ENCODE measurements at places on chromosomes 4 and X.

DNA sequence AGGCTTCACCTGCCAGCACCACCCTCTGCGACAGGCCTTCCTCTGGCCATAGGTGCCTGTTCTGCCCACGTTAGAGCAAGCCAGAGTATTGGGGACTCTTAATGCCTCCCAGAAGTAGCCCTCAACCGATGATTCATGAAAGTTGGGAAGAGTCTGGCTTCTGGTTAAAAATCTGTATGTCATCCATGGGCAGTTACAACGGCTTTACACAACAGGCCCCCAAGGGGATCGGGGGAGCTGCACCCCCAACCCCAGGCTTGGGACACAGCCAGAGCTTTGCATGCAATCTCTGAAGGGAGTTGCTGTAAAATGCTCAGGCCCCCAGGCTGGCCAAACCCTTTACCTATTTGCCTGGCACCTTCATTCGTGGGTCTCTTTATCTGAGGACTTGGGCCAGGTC is 5.4 kb upstream of the CYTL1 start:
- DNase-seq: peak; percentile 75

- peak; percentile 75 for DNase-seq
Measured at GRCh38 chrX:155027509-155028066, 944 bp downstream of the FUNDC2 start.

DNA sequence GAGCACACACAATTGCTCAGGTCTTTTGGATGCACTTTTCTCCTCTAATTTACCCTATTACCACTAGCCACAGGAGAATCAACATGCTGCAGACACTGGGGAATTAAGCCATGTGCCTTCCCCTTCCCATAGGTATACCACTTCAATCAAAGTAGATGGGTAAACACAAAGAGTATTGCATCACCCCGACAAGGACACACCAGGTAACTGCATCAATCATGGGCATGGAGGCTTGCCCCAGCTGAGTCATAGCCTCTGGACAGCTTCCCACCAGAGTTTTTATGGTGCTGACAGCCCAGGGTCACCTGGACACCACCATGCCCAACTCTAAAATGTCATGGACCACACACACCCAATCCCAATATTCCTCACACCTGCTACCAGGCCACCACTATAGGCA is 197.2 kb upstream of the AR start:
- no peak for DNase-seq

DNA sequence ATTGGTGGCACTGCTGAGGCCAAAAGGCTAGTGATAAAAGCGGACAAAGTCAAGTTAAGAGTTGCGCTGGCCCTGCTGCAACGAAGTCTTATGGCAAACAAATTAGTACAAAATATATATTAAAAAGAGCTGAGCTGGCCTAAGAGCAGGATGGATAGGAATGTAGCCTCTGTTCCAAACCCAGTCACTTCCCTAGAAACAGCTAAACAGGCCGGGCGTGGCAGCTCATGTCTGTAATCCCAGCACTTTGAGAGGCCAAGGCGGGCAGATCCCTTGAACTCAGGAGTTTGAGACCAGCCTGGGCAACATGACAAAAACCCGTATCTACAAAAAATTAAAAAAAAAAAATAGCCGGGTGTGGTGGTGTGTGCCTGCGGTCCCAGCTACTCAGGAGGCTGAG is 32.4 kb upstream of the UGDH start:
- DNase-seq: no peak

- no peak for DNase-seq
Measured at GRCh38 chrX:20315140-20315539, 48.4 kb upstream of the RPS6KA3 start.

DNA sequence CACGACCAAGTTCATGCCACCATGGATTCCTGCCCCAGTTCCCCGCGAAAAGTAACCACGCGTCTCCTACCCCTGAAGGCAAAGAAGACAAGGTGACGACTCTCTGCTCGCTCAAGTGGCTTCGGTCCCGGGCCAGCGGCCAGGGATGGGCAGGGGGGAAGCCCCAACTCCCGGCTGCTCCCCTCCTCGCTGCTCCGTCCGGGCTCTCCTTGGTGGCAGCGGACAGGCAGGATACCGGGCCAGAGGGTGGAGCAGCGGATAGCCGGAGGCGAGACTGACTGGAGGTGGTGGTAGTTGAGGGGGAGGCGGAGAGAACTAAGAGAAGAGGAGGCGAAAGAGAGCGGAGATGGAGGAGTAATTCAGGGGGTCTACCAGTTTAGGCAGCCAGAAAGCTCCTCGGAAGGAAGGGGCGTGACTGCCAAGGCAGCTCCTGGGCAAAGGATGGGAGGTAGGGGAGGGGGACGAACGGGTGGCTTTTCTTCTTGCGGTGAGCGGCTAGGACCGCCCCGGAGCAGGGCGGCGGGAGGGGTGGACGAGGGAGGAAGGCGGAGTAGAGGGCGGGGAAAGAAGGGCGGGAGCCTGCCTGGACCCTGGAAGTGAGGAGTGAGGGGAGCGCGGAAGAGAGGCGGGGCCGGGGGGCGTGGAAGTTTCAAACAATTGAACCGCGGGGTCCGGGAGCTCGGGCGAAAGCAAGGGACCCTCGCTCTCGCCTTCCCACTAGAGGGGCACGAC is at the start of gene AMOT:
Gene AMOT, minus strand, starts transcription at position 450 of the 732 bp plus-strand sequence. CDS start 17,705 bp downstream, outside the sequence.
- no peak for DNase-seq

GRCh38 chr4:24928708-24929107 is 15.9 kb upstream of the CCDC149 start:
- DNase-seq: no peak

- DNase-seq: no peak
Measured at GRCh38 chrX:53253293-53254020, 27.9 kb downstream of the IQSEC2 start.

DNA sequence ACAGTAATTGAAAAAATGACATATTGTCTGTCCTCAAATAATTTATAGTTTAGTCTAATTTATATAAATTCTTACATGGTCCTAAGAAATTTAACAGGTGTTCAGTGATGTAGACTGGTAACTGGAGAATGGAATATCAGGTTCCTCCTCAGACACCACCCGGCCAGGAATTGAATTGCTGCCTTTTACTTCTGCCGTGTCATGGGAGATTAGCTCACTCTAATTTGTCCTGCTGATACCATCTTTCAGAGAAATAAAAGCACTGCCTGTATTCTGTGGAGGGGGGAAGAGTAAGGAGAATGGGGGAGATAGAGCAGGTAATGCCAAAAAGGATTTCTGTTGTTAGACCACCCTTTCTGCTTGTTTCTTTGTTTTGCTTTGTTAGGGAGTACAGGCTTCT is 125.2 kb upstream of the KLHL4 start:
- DNase-seq: no peak

DNA sequence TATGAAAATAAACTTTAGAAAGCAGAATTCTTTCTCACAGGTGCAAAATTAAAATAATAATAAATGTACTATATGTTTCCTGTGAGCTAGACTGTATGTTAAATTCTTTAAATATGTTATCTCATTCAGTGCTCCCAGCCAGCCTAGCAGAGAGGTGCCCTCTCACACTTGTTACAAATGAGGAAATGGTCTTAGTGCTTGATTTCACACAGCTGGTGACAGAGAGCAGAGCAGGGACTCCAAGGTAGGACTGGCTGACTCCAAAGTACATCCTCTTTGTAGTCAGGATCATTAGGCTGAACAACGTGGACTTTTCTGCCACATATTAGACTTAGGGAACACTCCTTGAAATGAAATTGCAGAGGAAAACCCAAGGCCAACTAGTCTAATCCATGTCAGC is 72.0 kb upstream of the HHIP start:
- no peak for DNase-seq

GRCh38 chrX:134868771-134869495 is 121.9 kb upstream of the SMIM10 start:
- DNase-seq: peak; percentile 64

DNA sequence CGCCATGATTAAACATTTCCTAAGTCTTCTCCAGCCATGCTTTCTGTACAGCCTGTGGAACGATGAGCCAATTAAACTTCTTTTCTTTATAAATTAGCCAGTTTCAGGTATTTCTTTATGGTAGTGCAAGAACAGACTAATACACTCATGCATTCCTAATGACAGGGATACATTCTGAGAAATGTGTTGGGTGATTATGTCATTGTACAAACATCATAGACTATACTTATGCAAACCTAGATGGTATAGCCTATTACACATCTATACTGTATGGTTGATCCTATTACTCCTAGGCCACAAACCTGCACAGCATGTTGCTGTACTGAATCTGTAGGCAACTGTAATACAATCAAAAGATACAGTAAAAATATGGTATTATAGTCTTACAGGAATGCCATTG is 83.1 kb downstream of the ATOH1 start:
- no peak for DNase-seq

- no peak for DNase-seq
Measured at GRCh38 chr4:89216866-89217265, 90.7 kb downstream of the GPRIN3 start.

DNA sequence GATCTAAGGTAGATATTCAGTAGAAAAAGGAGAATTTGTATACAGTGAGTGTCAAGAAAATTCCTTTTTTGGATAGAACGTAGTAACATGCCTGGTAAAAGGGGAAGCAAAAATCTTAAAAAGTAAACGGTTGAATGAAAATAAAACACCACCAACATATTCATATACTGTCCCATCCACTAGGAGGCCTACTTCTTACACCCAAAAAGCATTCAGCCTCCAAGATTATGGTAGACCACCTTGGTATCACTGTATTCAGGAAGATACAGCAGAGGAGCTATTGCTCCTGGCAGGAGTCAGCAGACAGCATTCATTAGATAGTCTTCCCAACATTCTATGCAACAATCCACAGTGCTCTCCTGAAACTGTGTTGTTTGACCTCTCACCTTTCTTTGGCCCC is 274.6 kb upstream of the MAGEB2 start:
- DNase-seq: no peak

GRCh38 chr4:108360754-108361445 is 192.2 kb upstream of the LEF1 start:
- peak; percentile 31 for DNase-seq

DNA sequence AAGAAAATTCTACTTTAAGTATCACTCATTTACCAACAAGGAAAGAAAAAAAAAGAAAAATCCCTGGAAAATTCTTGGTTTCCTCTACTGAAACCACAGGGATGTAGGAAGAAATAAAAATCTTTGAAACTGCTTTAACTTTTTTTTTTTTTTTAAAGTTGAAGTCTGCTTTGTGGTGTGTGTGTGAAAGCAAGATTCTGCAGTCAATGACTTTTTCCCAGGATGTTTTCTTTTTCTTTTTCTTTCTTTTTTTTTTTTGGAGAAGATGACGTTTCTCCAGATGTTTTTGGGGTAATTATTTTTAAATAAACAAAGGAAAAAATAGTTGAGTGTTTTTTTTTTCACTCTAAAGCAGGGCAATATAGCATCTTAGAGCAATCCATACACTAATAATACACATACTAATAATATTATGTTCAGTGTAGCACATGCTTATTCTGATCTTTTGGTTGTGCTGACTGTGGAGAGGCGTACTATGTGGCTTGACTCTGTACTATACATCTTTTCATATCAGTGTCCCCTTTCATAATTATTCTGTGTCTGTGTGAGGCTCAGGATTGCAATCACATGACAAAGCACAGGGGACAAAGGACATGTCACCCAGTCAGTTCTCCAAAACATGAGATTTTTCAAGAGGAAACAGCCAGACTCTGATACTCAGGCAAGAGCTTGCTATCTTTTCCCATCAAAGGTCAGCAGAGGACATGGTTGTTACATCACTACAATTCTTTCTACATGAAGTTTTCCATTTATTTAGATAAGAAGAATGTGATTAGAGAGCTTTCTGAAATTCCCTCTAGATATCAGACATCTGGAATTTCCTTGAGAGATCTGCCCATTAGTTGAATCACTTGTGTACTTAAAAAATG is 111.0 kb downstream of the PDE5A start:
- DNase-seq: no peak

- peak; percentile 33 for DNase-seq
Measured at GRCh38 chr4:94995684-94996394, 238.1 kb downstream of the BMPR1B start.

DNA sequence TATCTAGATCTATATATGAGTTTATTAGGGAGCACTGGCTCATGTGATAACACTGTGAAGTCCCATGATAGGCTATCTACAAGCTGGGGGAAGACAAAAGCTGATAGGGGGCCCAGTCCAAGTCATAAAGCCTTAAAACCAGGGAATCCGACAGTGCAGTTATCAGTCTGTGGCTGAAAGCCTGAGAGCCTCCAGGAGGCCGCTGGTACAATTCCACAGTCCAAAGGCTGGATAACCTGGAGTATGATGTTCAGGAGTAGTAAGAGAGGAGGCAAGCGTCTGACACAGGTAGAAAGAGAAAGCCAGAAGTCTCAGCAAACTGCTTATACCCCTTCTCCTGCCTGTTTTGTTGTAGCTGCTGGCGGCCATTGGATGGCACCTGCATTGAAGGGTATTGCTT is 177.6 kb upstream of the SPRY1 start:
- no peak for DNase-seq

DNA sequence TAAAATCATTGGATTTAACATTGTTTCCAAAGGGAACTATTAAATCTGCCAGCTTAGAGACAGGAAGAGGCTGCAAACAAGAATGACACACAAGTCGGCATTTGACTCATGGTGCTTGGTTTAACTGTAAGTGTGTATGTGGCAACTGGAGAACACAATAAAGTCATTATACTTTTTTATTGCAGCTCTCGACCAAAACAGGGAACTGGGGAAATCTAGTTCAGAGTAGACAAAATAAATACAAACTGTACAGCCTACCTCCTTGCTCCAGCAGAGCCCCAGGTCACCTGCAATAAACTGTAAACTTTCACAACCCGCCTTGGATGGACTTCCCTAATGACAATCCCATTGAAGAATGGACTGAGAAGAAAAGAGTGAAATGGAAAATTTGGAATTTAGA is 24.0 kb downstream of the NPY5R start:
- no peak for DNase-seq

DNA sequence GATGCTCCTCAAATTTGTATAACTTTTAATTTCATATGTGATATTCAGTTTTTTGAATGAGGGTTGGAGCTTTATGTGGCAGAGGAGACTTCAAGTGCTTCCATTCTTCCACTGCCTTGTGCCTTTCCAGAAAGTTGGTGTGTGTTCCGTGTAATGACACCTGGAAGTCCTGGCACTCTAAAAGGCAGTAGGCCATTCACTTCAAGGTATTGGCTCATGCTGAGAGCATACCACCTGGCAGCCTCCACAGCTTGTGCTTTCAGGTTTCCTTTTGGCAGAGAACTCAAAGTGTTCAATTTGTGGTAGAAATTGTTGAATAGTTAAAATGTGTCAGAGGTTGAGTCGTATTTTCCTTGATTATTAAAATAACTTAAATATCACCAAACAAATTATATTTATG is 49.6 kb downstream of the GRIA2 start:
- DNase-seq: no peak

GRCh38 chr4:63169836-63170235 is 1239.4 kb downstream of the TECRL start:
- DNase-seq: no peak

DNA sequence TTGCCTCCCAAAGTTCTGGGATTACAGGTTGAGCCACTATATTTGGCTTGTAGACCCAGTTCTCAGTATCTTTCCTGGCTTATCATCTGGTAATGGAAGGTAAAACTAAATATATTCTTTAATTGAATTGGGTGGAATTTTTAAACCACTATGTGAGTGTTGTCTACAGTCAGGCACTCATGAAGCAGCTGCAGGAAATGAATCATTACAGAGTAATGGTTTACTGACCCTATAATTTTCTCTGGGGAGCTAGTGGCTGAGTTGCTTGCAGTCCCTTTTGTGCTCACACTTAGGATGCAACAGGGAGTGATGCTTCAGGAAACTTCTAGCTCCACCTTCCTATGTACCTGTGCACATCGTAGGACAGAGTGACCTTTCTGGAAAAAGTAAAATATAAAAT is 4.1 kb upstream of the UGT2B7 start:
- peak; percentile 41 for DNase-seq

GRCh38 chr4:147901916-147902315 is 170.0 kb downstream of the ARHGAP10 start:
- DNase-seq: no peak

Measured in stromal cell of bone marrow (primary cell).